ENCODE measurements at places on chromosomes 3 and 15.
A peak's percentile ranks its signal among the peaks of the same experiment; 100 is the strongest.

DNA sequence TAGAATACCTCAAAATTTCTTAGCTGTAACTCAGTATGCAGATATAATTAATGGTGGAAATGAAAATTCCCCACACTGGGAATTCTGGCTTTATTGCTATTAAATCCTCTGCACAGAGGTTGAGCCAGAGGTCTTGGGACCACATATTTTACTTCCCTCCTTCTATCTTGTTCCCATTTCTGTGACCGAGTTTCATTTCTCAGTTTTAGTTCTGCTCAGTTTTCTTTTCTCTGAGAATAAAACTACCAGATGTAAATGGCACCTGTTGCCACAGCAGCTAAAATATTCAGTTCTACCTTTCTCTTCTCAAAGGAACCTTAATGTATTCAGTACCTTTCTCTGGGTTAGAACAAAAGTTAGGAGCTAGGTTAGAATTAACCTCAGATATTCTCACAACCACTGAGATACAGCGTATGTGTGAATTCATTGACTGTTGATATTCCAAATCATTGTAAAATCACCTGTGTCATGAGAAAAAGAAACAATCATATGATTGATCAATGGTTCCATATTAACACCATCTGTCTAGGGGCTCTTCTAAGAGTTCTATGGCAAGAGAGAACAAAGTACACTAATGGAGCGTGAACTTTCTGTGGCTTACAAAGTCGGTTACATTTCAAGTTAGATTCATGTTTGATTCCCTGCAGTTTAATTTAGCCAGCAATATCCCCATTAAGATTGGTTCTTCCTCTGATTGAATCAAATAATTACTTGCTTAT is 374.1 kb downstream of the EFHB start:
- DNase-seq: no peak

DNA sequence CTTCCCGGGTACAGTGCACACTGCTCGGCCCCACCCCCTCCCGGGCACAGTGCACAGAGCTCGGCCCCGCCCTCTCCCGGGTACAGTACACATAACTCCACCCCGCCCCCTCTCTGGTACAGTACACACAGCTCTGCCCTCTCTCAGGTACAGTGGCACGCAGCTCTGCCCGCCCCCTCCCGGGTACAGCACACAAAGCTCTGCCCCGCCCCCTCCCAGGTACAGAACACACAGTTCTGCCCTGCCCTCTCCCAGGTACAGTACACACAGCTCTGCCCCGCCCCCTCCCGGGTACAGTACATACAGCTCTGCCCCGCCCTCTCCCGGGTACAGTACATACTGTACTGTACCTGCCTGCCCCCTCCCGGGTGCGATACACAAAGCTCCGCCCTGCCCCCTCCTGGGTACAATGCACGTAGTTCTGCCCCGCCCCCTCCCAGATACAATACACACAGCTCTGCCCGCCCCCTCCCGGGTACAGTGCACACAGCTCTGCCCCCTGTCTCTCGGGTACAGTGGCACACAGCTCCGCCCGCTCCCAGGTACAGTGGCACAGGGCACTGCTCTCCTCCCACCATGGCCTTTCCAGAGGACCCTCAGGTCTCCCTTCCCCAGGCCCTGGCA is 16.4 kb upstream of the PRR20G start:
- no peak for DNase-seq

GRCh38 chr3:128453501-128454309 is 13.0 kb downstream of the DNAJB8 start:
- DNase-seq: no peak

GRCh38 chr3:108662142-108662738 is 72.7 kb downstream of the DZIP3 start:
- no peak for DNase-seq

DNA sequence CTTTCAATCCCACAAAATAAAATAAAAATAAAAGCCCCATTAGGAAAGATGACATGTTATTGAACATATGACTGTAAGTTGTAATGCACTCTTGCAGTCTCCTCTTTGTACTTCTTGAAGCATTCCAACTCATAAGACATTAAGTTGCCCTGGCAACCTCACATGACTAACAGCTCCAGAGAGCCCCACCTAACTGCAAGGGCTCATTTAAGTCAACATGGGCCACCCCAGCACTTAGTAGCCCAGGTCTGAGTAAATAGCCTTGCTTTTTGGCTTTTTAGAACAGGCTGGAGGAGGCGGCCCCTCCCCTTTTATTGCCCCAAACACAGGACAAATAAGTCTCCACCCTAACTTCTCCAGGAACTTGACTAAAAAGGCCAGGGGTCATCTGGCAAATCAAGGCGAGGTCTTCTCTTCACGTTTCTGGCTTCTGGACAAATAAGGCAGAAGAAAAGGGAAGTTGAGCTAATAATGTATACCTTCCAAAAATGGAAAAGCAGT is 135.1 kb downstream of the TMCO5A start:
- no peak for DNase-seq

GRCh38 chr3:171365489-171365888 is 94.7 kb downstream of the TNIK start:
- DNase-seq: no peak

- DNase-seq: no peak
Observed at GRCh38 chr15:64701051-64701450, 74.3 kb downstream of the RBPMS2 start.

GRCh38 chr15:95690631-95691340 is 639.7 kb upstream of the NR2F2 start:
- no peak for DNase-seq

DNA sequence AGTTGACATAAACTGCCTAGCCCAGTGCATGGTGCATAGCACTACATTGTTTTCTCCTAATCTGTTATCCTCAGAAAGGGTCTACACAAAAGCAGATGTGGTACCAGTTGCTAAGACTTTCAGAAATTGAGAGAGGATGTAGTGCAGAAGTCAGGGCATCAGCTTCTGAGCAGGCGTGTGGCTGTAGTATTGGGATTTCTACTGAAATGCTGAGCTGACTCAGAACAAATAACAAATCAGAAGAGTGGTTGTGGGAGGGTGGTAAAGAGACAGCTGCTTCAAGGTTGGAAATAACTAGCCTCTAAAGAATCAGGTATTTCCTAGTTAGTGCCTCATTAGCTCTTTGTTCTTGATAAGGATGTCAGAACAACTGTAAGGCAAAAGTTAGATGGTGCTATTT is 161.3 kb downstream of the AKAP13 start:
- peak; percentile 13 for DNase-seq

DNA sequence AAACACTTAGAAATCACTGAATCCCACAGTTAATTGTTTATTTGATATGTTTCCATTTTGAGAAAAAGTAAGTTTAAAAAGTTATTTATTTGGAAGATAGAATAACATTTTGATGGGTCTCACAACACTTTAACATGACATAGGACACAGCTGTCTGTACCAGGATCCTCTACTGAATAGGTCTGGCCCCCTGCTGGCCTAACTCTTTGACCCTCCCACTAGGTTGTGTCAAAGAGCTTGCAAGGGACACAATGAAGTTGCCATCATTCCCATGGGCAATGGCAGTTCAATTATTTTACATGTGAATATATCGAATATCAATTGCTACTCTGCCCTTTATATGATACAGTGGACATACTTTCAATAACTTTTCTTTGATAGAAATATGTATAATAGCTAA is 138.9 kb downstream of the EPHA3 start:
- DNase-seq: no peak

DNA sequence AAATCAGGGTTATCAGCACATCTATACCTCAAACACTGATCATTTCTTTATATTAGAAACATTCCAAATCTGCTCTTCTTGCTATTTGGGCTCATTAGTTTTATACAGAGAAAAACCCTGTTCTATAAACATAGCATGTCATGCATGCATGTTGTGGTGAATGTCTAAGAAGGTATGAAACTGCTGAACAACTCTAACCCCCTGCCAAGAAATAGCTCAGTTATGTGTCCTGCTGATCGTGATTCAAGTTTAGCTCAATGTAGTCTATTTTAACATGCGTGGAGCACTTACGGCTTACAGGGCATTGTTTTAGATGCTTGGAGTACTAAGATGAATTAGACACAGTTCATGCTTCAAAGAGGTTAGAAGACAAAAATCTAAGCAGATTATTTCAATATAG is 35.8 kb downstream of the MYH15 start:
- DNase-seq: no peak

GRCh38 chr15:51680321-51680720 is 982 bp upstream of the SCG3 start:
- DNase-seq: no peak
